ENCODE measurements at places on chromosomes 3 and 15.

DNA sequence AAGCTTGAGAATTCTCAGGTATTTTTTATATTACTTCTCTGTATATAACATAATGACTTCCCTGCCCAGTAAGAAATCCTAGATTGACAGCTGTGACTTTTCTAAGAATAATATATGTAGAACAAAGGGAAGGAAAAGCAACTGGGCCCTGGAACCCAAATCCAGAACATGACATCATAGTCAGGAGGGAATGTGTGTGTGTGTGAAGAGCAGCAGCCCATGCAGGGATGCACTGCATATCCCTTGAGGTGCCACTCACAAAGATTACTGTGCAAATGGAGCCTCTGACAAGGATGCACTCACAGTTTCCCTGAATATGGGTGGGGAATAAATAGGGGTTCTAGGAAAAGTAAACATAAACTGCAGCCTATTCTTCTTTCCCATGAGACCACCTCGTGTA, 279.5 kb downstream of the NEK10 start:
- DNase-seq, result no peak

- no peak for DNase-seq
Observed at GRCh38 chr15:97899981-97900380, 60.5 kb upstream of the ARRDC4 start.

GRCh38 chr3:47432673-47433072, 43.1 kb downstream of the SCAP start:
- DNase-seq, result no peak

DNA sequence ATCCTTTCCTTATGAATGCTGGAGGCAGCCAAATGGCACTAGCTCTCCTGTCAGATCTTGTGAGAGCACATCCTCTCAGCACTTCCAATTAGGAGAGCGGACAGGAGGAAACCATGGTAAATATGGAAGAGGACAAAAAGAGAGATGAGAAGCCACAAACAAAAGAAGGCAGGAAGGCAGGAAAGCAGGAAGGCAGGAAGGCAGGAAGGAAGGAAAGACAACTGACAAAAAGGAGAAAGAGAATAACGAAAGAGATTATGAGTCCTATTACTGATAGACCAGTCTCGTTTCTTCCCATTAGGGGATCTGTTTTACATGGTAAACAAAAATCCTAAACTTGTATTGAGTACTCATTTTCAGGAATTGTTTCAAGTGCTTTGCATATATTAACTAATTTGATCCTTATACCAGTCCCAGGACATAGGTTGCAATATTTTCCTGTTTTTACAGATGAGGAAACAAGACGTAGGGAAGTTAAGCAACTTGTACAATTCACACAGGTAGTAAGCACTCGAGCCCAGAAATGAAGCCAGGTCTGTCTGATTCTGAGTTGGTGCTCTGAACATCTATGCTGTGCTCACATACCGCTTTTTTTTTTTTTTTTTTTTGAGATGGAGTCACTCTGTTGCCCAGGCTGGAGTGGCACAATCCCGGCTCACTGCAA, 4.2 kb downstream of the BCL2A1 start:
- DNase-seq, result no peak

GRCh38 chr3:101940521-101941317, 91.4 kb downstream of the NFKBIZ start:
- DNase-seq, result no peak

- DNase-seq, result no peak
Observed at GRCh38 chr15:99963096-99963825, 230.0 kb upstream of the LYSMD4 start.

GRCh38 chr3:16359331-16359730, 94.3 kb downstream of the OXNAD1 start:
- DNase-seq, result no peak

GRCh38 chr15:64017082-64017588, 29.1 kb downstream of the DAPK2 start:
- no peak for DNase-seq

DNA sequence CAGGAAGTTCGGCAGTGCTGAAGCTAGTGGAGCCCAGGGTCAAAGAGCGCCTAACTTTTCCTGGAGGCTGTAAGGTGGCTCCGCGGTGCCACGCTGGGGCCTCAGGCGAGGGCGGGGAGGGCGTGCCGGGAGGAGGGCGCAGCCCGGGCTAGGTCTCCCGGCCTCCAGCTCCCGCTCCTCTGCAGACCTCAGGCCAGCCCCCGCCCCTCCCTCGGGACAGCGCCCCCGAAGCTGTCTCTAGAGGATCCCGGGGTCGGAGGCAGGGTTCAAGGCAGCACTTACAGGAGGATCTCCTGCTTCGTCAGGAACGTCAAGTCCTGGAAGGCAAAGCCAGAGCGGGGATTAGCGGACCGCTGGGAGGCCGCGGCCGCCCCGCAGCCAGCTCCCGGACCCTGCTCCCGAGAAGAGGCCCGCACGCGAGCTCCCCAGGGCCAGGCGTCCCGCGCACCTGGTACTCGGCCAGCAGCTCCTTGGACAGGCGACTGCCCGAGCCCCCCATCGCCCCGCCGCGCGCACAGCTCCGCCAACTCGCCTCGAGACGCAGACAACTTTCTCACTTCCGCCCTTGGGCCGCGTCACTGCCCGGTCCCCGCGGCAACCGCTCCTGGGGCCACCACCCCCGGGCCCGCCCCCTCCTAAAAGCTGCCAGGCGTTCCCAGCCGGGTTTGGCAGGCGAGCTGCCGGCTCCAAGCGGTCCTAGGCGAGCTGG, at the start of gene CIB1:
CIB1 (minus strand) TSS at position 555 of the 709 bp plus-strand sequence; CDS start at position 499, 56 bp downstream.
- peak; percentile 95 for DNase-seq

DNA sequence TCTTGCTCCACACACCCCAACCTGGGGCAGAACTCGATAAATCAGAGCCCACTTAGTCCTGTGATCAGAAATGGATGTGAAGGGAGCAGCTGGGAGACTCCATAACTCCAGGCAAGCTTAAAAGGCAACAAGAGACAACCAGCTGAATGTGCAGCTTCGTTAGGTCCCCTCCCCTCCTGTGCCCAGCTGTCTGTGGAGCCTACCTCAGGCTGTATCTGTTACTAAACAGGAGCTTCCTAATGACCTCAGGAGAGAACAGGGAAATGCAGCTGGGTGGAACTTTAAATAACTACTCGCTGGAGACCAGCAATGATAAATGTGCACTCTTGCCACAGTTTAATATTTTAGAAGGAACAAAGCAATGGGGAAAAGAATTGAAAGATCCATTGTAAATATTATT, 25.9 kb downstream of the SLC9A9 start:
- DNase-seq, result no peak

DNA sequence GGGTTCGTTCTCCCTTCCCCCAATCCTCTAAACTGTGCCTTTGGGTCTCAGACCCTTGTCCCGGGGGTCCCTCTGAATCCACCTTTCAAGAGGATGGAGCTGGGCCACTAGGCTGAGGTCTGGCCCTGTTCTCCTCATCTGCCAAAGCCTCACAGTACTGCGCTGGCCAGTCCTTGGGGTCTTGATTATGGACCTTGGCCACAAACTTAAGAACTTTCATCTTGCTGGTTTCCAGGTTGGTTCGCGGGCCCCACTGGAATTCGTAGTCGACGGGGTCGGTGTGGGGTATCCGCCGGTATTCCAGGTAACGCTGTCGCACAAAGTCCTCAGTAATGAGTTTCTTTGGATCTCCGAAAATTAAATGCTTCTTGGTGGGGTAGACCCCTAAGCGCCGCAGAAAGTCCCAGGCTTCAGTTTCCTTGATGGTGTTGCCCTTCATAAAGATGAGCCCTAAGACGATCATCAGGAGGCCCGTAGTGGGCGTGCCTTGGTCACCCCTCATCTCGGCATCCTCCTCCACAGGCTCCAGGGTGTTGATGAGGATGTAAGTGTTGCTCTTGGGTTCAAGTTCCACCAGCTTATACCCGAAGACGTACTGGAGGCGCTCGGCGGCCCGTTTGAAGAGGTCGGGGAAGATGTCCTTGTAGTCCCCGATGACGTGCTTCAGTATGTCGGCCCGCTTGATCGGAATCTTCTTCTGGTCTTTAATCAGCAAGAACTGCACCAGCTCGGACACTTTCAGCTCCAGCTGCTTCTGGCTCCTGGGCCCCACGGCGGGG, 727 bp downstream of the NSMCE3 start:
- no peak for DNase-seq

- DNase-seq, result no peak
Observed at GRCh38 chr3:7075117-7075516, 214.2 kb downstream of the GRM7 start.

DNA sequence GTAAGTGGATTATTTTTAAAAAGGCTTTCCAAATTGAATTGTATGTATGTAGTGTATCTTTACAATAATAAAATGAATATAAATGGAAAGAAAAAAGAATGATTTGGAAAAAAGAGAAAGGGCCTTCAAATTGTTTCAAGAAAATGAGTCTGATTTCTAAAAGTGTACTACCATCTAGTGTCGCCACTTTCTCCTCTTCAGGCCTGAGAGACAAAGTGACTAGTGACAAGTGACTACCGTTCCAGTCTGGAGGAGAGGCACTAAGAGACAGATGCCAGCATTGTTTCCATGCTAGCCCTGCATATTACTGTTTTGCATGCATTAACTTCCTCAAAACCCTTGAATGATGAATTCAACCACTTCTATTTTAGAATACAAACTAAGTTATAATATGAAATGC, 39.3 kb downstream of the P3H2 start:
- no peak for DNase-seq

- no peak for DNase-seq
Observed at GRCh38 chr3:71873093-71873611, 88.2 kb upstream of the PROK2 start.

GRCh38 chr15:27973886-27974285, 125.2 kb downstream of the OCA2 start:
- no peak for DNase-seq

GRCh38 chr3:41296556-41296955, 97.3 kb downstream of the CTNNB1 start:
- no peak for DNase-seq

GRCh38 chr15:29924750-29925149, 102.5 kb upstream of the TJP1 start:
- no peak for DNase-seq

- DNase-seq, result no peak
Observed at GRCh38 chr3:131505421-131505820, 2.6 kb upstream of the MRPL3 start.

DNA sequence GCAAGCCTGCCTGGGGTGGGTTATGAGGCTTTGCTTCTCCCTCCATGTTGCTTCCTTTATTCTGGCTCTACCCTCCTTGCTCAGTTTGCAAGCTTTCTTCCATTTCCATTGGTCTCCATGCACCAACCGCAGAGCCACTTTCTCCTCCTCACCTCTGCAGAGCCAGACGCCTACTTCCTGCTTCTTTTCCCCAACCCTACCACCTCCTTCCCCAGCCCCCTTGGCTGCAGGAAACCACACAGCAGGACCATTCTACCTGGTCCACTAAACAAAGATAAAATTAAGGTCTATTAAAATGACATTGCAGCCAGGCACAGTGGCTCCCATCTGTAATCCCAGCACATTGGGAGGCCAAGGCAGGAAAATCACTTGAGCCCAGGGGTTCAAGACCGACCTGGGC, 10.0 kb upstream of the CAV3 start:
- DNase-seq, result no peak

- no peak for DNase-seq
Observed at GRCh38 chr3:171465763-171466162, 5.6 kb upstream of the TNIK start.

GRCh38 chr15:46617507-46617906, 982.7 kb downstream of the SQOR start:
- no peak for DNase-seq

GRCh38 chr3:71512544-71512943, 71.0 kb downstream of the FOXP1 start:
- DNase-seq, result no peak

GRCh38 chr3:150515210-150515609, 31.1 kb downstream of the SERP1 start:
- DNase-seq, result no peak

DNA sequence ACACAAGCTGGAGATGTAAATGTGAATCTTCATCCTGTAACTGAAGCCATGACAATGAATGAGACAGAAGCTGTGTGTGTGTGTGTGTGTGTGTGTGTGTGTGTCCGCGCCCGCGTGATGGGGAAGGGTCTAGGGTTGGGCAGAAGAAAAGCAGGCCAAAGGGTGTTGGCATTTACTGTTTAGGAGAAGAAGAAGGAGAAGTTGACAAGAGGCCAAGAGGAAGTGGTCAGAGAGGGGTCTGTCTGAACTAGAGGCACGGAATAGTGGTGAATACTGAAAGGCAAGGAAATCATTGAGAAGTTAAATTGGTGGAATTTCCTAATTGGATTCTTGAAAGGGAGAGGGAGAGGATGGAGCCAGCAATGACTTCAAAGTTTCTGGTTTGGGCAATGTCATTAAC, 5.6 kb upstream of the NCEH1 start:
- no peak for DNase-seq

DNA sequence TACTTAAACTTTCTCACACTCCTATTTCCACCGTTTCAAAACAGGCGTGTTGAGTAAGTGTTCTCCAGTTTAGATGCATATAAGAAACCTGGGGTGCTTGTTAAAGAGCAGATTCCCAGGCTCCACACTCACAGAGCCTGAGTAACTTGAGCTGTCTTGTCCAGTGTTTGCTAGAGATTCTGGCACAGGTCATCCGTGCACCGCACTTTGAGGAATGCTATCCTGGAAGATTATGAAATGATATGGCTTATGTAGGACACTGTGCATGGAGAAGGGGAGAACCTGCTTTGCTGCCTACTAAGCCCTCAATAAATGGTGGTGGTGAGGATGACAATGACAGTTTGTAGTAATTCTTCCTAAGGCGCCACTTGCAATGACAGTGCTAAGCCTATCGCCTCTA, 273.7 kb downstream of the PDZRN3 start:
- DNase-seq, result no peak

DNA sequence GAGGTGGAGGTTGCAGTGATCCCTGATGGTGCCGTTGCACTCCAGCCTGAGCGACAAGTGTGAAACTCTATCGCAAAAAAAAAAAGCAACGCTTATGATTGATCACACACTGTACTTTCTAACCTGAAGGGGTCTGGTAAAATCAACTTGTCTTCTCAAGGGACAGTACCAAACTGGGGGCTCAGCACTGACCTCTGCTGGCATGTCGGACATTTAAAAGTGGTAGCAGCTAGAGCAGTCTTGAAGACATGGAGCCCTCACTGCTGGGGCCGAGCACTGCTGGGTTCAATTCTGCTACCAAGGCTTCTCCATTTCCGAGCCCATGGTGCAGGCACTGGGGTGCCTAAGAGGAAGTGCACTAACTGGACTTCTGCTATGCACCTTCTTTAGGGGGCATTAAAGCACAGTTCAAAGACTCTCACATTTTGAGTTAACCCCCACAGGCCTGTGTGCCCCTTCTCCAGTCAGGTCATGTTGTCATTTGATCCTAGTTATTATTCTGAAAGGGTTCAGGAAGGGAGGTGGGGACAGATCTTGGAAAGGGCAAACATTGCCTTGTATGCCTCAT, 26.4 kb upstream of the LAMP3 start:
- no peak for DNase-seq

DNA sequence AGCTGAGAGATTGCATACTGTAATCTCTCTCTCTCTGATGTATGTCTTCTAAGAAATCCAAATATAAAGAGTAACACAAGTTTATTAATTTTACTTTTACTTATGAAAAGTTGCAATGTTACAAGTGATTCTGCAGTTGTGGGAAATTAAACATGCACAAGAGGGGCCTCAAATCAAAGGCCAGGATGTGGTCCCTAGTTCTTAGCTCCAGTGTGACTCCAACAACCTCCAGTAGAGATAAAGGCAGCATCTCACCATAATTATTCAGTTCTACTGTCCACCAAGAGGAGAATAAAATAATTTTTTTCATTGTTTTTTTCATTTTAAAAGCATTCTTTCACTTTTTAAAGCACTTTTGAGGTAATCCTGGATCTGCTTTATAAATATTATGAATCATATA, 223.3 kb downstream of the RAP2B start:
- no peak for DNase-seq

Measured in stimulated activated CD4-positive, alpha-beta T cell treated with anti-CD3 and anti-CD28 coated beads, Interleukin-15, amount 100 ng/mL, for 1 hour (primary cell).